ENCODE measurements at places on chromosomes 12 and 14.

DNA sequence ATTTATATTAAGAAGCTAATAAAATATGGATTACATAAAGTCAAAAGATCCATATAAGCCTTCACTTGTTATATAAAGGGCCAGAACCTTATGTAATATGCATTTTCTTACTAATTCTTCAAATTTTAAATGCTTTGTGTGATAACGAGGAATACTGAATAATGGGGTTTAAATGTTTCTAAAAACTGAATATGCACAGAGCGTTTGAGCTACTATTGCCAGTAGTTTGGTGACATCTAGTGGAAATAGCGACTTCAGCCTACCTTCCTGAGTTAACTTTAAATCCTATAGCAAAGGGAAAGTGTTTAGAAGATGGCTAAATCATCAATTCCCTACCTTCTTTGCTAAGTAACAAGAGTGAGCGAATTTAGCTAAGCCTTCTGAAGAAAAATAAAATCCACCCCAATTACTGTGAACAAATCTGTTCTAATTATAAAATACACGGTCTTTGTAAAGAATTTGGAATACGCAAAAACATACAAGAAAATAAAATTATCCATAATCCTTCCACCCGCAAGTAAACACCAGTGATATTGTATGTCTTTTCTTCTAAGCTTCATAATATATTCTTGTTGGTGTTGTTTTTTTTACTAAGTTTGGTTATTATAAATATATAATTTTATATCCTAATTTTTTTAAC is 115.5 kb upstream of the G2E3 start:
- peak; percentile 70 for DNase-seq

DNA sequence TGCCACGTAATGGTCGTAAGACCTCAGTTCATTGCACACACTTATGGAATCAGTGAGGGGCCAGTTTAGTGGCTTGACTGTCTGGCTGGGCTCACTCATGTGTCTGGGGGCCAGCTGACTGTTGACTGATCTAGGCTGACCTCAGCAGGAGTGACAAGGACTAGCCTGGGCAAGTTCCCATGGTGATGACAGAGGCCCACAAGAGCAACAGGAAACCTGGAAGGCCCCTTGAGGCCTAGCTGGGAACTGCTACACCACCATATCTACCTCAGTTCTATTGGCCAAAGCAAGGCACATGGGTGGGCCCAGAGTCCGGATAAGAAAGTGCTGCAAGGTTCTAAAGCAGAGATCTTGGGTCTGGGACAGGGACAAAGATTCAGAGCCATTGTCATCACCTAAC is 21.3 kb upstream of the RFLNA start:
- DNase-seq, result peak; percentile 14

DNA sequence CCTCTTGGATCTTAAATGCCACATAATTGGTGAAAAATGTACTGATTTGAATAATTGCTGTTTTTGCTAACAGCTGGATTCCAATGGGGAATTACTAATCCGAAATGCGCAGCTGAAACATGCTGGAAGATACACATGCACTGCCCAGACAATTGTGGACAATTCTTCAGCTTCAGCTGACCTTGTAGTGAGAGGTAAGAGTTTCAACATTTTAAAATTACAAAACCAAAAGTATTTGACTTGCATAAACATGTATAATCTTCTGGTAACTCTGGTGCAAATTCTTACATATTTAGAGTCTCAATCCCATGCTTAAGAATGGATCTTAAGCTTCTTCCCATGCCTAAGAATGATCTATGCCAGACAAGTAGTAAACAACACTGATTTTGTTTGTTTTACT is 229.1 kb upstream of the PDZRN4 start:
- DNase-seq, result no peak

GRCh38 chr12:125149160-125150108 is 84.2 kb downstream of the AACS start:
- DNase-seq, result no peak

- no peak for DNase-seq
Observed at GRCh38 chr12:17661250-17661649, 428.7 kb downstream of the RERGL start.

- DNase-seq, result peak; percentile 48
Observed at GRCh38 chr12:28498850-28499249, 308.6 kb downstream of the CCDC91 start.

DNA sequence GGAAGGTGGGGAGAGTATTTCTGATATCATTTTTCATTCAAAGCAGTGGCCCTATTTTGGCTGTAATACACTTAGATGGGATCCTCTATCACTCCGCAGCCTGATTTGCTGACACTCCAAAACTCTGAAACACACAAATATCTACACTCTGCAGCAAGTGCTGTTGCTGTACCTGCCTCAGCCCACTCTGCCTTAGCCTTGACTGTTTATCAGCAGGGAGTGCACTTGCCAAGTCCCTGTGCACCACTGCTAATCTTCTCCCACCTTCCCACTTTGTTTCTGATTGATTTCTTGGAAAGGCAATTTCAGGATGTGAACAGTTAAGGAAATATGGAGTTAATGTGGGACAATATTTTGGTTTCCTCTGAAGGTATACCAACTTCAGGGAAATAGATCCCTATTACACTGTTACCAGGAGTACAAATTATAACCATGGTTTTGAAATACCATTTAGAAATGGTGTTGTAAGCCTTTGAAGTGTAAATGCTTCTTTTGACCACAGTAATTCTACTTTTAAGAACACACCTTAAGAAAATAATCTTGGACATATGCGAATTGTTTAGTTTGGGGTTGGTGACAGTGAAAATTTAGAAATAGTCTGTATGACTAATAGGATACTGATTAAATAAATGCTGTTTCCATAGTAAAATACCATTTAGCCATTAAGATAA is 59.3 kb downstream of the MBIP start:
- no peak for DNase-seq

GRCh38 chr14:62322216-62322615 is 560.0 kb downstream of the SNAPC1 start:
- DNase-seq, result no peak

DNA sequence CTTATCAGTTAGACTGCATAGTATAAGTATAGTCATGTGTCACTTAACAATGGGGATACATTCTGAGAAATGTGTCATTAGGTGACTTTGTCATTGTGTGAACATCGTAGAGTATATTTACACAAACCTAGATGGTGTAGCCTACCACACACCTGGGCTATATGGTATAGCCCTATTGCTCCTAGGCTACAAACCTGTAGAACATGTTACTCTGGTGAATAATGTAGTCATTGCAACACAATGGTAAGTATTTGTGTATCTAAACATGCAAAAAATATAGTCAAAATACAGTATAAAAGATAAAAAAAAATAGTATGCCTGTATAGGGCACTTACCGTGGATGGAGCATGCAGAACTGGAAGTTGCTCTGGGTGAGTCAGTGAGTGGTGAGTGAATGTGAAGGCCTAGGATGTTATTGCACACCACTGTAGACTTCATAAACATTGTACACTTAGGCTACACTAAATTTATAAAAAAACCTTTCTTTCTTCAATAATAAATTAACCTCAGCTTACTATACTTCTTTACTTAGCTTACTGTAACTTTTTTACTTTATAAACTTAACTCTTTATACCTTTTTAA is 40.3 kb upstream of the ANKS1B start:
- no peak for DNase-seq

DNA sequence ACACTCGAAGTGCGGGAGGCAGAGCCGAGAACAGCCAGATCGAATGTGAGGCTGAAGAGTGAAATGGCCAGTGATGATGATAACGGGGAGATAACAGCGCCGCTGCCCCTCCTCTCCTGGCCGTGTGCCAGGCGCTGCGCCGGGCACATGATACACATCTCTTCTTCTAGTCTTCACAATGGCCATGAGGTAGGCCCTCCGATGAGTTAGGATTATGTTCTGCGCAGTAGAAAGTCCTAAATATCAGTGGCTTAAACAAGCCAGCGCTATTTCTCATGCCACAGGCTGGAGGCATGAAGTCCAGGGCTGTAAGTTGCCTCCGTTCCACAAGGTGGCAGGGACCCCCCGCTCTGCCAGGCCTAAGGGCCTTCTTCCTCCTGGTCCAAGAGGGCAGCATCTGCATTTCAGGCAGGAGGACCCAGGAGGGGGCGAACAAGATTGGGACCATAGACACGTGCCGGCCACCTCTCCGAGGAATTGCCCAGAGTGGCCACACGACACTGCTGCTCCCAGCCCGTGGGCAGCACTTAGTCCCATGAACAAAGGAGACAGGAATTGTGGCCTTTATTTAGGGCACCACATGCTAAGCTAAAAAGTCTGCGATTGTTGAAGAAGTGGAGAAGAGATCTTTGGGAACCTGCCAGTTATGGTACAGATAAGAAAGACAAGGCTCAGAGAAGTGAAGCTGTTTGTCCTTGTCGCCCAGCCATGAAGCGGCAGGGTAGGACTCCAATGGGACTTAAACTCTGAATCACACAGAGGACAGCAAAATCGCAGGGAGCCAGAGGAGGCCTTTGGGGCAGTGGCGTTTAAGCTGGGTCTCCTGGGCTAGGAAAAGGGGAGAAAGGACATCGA is 10.9 kb upstream of the HVCN1 start:
- no peak for DNase-seq

- no peak for DNase-seq
Observed at GRCh38 chr12:115004470-115005146, 320.6 kb upstream of the TBX3 start.

DNA sequence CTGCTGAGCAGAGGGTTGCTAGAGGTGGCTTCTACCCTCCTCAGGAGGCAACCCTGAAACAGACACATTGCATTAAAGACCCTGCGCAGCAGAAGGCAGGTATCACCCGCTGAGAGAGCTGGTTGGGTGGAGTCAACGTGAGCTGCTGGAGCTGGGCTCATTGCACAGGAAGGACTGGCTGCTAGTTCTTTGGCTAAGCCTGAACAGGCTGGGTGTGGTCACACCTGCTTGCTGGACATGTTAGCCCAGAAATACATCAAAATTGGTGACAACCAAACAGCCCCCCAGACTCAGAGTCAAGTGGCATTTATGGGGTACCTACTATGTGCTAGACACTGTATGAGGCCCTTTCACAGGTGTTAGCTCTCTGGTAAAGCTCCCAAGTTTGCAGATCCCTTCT is 33.8 kb upstream of the IRF2BPL start:
- no peak for DNase-seq

GRCh38 chr12:51977320-51977753 is 25.8 kb downstream of the ACVR1B start:
- DNase-seq, result peak; percentile 43

- DNase-seq, result peak; percentile 47
Observed at GRCh38 chr14:41899416-41899815, 292.7 kb downstream of the LRFN5 start.

- DNase-seq, result peak; percentile 44
Observed at GRCh38 chr12:111330800-111331752, 37.8 kb downstream of the PHETA1 start.

- no peak for DNase-seq
Observed at GRCh38 chr12:89370421-89370831, 18.1 kb upstream of the DUSP6 start.

DNA sequence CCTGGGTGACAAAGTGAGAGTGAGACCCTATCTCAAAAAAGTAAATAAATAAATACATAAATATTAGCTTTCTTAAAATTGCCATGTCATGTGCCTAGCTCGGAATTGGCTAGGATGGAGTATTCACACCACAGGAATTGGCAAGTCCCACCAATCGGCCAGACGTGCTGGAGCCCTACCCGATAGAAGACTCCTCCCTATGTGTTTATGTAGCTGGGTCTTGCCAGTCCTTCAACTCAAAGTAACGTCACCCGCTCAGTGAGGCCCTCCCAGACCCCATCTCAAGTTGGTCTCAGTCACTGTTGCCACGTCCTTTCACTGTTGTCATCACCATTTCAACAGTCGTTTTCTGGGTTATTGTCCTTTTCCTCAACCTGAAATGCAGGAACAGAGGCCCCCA is 20.2 kb downstream of the VRTN start:
- DNase-seq, result no peak

DNA sequence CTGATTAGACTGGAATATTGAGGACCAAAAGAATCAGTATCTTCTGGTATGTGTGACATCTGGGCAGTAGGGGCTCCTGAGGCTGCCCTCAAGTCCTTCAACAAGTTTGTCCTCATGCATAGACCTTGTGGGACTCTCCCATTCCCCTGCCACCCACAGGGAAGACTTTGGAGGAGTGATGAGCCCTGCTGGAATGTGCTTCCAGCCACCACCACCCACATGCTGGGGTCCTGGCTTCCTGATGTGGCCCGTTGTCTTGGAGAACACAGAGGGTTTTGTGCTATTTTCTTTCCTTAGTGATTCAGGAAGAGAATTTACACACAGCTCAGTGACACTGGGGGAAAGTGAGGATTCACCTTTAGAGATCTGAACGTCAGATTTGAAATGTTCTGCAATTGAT is 29.2 kb upstream of the SEL1L start:
- no peak for DNase-seq

GRCh38 chr12:64714551-64714968 is 44.6 kb downstream of the GNS start:
- DNase-seq, result no peak

GRCh38 chr14:68784226-68784910 is 8.5 kb downstream of the ZFP36L1 start:
- peak; percentile 52 for DNase-seq

GRCh38 chr12:26088998-26089397 is 35.8 kb downstream of the BHLHE41 start:
- DNase-seq, result no peak

GRCh38 chr12:2372735-2373134 is 319.9 kb downstream of the CACNA1C start:
- no peak for DNase-seq

- no peak for DNase-seq
Observed at GRCh38 chr14:84361476-84361875, 1168.5 kb upstream of the FLRT2 start.

DNA sequence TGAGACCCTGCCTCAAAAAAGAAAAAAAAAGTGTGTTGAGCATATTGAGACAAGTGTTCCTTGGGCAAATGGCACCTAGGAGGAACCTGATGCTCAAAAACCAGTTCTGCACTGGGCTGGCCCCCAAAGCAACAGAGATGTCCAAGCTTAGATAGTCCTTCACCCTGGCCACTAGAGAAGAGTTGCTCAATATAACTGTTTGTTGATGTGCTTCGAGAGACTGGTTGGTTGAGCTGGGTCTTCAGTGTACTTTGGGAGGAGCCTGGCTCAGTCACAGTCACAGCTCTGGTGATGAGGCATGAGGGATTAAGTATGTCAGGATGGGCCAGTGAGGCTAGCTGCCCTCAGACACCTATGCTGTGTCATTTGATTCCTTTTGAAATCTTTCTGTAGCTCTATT is 38.0 kb downstream of the SLC2A14 start:
- no peak for DNase-seq

GRCh38 chr12:92938018-92938417 is 8.9 kb upstream of the EEA1 start:
- no peak for DNase-seq

DNA sequence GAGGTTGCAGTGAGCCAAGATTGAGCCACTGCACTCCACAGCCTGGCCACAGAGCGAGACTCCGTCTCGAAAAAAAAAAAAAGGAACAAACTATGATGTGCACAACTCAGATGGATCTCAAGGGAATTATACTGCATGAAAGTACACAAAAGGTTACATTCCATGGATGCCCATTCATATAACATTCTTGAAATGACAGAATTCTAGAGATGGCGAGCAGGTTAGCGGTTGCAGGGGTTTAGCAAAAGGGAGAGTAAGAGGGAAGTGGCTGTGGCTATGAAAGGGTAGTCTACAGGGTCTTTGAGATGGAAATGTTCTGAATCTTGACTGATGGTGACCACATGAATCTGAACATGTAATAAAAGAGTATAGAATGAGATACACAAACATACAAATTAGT is 49.7 kb downstream of the CKB start:
- DNase-seq, result no peak

All from fibroblast of the aortic adventitia (primary cell).